Adrenal gland (tissue), 19 donors: ENCODE measurements at places on chromosomes 4 and X. TPM values are rescaled to one million over a fixed set of nuclear protein-coding genes. Genes with fewer than 3 reads are reported as not detected.

Gene ING2
- 41.6 TPM for total RNA-seq

Gene PITX2
- total RNA-seq, result not detected

Gene HTT-AS
- total RNA-seq, result not detected

Gene C4orf50
- not detected for total RNA-seq

Gene ACE2
- total RNA-seq, result 0.54 TPM

Gene PCDH19
- total RNA-seq, result 0.07 TPM

Gene PDGFC
- total RNA-seq, result 32.2 TPM

Gene IQSEC2
- total RNA-seq, result 48.9 TPM

Gene APLN
- total RNA-seq, result 3.6 TPM
